ENCODE measurements at places on chromosomes 12 and 14.

- DNase-seq, result peak; percentile 83
Measured at GRCh38 chr14:104749111-104749649, 3.8 kb upstream of the SIVA1 start.

GRCh38 chr14:21227981-21228380 is 41.3 kb downstream of the HNRNPC start:
- DNase-seq, result no peak

DNA sequence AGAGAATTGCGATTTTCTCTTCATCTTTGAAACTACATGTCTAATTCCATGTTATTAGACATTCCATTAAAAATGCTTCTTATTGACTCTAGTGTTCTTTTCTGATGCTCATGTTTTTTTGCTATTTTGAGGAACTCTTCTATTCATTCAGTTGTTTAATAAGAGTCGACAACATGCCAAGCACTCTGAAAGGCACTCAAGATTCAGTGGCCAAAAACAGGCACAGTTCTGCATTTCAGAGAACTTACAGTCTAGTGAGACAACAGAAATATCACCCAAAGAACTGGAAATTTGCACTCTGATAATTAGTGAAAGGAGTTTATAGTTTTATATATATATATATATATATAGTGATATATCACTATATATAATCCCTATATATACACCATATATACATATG is 111.7 kb downstream of the TSHR start:
- no peak for DNase-seq

- peak; percentile 57 for DNase-seq
Measured at GRCh38 chr12:132248453-132249167, 80.8 kb downstream of the GALNT9 start.
